ENCODE measurements at places on chromosomes 11 and 22.

DNA sequence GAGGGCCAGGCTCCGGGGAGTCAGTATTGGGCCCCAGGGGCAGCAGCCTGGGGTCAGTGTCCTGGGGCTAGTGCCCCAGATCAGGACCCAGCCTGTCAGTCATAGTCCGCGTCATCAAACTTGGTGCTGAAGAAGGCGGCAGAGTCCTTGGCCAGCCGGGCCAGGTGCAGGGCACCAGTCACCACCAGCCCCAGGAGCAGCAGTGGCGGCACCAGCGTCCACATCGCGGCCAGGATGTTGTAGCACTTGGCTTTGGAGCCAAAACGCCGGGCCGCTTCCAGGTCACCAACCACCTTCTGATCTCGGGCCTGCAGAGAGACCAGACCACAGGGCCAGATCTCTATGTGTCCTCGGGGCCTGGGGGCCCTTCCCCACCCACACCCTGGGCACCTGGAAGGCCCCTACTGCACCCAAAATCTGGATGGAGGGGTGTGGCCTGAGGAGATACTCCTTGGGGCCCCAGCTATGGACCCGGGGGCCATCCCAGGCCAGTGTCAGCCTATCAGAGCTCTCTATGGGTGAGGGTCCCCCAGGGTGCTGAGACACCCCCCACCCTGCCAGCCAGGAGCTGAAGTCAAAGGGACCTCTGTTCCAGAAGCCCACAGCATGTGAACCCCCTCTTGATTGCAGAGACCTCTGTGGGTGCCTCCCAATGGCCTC is 790 bp downstream of the IFITM5 start:
- no peak for DNase-seq

GRCh38 chr11:63592975-63593395 is 21.2 kb downstream of the PLAAT3 start:
- no peak for DNase-seq

DNA sequence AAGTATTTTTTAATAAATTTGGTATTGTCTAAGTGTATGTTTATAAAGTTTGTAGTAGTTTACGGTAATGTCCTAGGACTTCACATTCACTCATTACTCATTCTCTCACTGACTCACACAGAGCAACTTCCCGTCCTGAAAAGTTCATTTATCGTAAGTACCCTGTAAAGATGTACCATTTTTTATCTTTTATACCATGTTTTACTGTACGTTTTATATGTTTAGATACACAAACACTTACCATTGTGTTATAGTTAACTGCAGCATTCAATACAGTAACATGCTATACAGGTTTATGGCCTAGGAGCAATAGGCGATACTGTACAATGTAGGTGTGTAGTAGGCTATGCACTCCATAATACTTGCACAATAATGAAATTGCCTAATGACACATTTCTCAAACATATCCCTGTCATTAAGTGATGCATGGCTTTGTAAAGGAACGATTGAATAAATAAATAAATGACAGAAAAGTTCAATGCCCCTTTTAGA is 12.5 kb upstream of the CARD18 start:
- no peak for DNase-seq

GRCh38 chr22:25359601-25360261 is 140.3 kb downstream of the CRYBB2 start:
- no peak for DNase-seq

DNA sequence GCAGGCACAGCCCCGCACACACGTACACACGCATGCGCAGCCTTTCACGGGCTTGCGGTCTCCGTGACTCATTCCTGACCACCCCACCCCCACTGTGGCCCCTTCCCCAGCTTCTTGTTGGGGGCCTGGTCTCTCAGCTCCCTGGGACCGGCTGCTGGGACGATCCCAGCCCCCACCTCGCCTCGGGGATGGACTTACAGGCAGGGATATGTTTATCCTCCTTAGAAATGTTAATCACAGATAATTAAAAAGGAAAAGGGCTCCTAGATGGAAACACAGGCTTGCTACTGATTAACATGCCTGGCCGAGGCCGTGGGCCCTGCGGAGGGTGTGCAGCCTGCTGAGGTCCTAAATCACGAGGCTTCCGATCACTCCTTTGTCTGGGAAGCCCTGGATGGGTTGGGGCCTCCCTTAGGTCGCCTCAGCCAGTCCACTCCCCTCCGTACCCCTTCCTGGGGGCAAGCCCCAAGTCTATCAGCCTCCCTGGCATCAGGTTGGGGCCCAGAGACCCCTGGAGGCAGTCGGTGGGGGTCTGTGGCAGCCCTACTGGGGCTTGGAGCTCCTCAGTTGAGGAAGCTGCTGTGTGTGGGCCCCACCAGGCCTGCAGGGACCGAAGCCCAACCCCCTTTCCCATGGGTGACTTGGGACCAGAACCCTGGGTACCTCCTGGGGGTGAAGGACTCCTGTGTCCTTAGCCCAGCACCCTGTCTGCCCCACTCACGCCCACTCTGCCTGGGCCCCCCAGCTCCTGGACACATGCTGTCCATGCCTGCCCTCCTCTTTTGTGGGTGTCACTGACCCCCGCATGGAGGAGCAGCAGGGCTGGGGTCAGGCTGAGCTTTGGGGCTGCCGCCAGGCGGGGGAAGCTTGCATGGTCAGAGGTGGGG is 20.6 kb downstream of the TSPAN4 start:
- no peak for DNase-seq

DNA sequence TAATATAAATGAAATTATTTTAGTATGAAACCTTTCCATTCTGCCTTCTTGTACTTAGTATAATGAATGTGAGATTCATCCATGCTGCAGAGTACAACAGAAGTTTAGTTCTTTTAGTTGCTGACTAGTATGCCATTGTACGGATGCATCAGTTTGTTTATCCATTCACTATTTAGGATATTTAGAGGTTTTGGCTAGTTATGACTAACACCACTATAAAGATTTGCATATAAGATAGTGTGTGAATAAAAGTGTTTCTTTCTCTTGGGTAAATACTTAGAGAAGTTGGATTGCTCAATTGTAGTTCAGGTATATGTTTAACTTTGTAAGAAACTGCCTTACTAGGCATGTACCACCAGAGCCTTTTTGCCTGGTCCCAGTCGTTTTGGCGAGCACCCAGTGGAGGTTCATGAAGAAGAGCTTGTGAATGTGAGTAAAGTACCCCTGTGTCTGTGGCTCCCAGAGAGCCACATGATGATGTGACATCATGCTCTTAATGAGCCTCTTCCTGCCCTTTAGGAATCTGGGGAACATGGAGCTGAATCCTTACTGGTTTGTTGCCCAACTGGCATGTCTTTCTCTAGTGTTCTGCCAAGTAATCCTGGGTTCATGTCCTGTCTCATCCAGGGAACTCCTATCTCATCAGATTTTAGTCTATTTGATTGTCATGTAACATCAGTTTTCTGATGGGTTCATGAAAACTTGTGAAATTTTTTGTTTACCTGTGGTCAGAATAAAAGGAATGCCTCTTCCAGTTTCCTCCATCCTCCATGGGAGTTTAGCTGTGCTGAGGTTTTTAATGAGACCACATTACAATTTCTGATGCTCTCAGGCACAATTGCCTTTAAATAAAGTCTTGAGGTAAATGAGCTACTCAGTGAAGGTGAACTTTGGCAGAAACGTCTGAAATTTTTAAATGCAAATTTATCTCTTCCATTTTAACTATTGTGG is 234.8 kb downstream of the CASP12 start:
- DNase-seq, result no peak

GRCh38 chr11:134512571-134513538 is 100.8 kb upstream of the B3GAT1 start:
- DNase-seq, result no peak

Measured in stimulated activated naive CD4-positive, alpha-beta T cell treated with Interleukin-2 at 50 U/mL for 16 hours (primary cell).